Muscle of arm (tissue), 14 donors: ENCODE measurements at places on chromosomes 3 and 15. TPM values are rescaled to one million over a fixed set of nuclear protein-coding genes. Genes with fewer than 3 reads are reported as not detected.

GRCh38 chr3:158169091-158169491, 59.2 kb downstream of the RSRC1 start:
- no peak for DNase-seq

- DNase-seq = no peak
Observed at GRCh38 chr3:182165234-182165633, 453.5 kb downstream of the SOX2 start.

DNA sequence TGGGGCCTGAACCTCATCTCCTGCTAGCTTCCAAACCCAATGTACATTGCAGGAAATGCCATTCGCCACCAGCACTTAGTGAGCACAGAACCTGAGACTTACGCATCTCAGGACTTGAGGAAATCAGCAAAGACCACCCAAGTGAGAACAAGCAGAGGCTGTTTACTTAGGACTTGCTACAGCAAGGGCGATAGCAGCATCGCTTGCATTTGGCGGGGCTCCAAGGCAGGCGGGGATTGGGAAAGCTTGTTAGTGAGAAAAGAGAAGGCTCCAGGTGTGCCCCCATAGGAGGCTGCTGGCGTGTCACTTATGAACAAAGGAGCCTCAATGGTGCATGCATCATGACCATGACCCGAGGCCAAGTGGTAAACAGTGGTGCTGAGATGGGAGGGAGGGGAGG, 19.7 kb downstream of the SLC6A20 start:
- DNase-seq = no peak

Gene GPR149
- polyA plus RNA-seq = 0.35 TPM

Gene SIN3A
- 29.6 TPM for polyA plus RNA-seq

Gene RBPMS2
- 4.6 TPM for polyA plus RNA-seq

Gene ARGFX
- not detected for polyA plus RNA-seq

Gene ZNF280D
- 62.5 TPM for polyA plus RNA-seq
